NCI-H2081 treated with DMSO at 0.1 percent for 48 hours (cell line): ENCODE measurements at places on chromosomes 5 and 9.

DNA sequence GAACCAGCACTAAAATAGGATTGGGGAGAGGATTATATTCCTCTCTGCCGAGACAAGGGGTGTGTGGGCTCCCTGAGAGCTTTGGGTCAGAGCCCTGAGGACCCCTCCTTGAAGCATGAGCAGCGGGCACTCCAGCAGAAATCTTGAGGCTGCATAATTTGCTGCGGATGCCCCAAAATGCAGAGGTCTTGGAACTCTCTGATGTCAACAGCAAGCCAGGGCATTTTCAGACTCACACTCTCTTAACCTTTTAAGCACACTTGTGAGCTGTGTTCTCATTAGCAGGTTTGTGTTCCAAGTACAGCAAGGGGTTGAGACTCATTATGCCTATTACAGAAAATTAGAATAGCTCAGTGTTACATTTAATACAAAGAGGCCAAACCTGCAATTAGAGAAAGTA lies 513.0 kb upstream of the ADAMTS16 start:
- DNase-seq = no peak

DNA sequence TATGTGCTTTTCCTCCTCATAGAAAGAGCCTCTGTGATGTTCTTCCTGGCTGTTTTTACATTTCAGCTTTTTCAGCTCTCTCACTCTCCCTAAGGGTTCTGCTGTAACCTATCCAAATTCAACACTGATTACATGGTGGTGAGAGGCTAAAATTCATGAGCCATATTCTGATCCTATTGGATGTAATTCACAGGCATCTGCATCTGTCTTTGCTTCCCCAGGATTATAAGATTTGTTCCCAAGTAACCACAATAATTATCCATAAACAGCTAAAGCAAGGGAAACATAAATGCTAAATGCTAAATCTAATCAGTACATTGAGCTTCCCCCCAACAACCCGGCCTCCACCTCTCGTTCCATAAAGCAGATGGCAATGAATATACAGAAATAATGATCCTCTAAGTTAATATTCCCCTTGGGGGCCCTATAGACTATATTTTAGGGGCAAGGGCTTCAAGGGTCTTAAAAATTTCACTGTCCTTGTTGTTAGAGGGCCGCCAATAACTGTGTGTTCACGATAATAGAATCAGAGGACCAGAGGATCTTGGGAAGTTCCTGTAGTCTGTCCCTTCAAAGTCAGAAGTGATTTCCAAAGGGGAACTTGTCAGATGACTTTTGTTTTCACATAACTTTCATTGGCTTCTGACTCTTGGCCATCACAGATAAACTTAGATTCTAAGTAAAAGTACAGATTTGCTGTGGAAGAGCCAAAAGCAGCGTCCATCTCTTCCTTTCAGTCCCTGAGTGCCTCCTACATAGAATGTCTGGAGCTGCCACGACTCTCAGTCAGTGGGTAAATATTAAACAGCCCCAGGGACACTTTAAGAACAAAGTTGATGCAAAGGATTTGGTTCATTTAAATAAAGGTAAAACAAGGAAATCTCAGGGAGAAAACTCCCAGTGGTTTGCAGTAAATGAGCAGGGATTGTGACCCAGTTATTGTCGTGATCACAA lies 125.6 kb downstream of the ALDH1A1 start:
- DNase-seq = no peak

- no peak for DNase-seq
These were observed at the start of gene ZBTB34 for GRCh38 chr9:126860077-126860756. Gene ZBTB34 (plus strand): TSS chr9:126860639. CDS start chr9:126879400, 18,761 bp downstream.

DNA sequence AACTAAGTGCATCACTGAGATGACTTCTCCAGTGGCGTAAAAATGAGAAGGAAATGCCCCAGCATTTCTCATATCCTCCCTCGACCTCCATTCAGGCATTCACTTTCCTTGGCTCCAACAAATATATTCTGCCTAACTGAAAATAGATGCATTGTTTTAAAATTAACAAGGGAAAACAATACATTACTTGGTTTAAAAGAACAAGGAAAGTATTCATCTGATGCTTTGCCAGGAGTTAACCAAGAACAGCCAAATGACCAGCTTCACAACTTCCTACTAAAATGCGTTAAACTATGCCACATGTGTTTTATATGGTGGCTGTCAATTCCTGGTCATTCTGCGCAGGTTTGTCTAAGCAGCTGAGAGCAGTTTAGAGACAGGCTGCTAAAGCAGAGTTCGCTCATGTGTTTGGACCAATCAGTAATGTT lies 121.4 kb downstream of the GNAQ start:
- no peak for DNase-seq

- no peak for DNase-seq
These were observed 96.8 kb upstream of the NREP start for GRCh38 chr5:111853748-111854147.

DNA sequence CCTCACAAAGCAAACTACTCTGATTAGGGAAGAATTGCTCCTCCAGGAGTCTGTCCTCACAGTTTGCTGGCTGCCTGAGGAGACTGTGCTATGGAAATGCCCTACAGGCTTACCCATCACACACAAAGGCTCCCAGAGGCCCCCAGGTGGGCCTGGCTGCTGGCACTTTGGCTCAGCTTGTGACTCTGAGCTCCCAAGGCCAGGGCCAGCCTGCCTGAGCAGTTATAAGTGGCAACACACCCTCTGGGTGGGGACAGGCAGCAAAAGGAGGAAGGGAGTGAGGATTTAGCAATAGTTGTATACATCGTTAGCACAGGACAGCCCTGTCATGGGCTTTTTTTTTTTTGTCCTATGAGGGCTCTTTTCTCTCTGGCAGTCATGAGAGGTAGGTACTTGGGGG lies 103.5 kb downstream of the DAPK1 start:
- DNase-seq = no peak

GRCh38 chr9:69444021-69444420 lies 119.0 kb downstream of the ENTREP1 start:
- no peak for DNase-seq

DNA sequence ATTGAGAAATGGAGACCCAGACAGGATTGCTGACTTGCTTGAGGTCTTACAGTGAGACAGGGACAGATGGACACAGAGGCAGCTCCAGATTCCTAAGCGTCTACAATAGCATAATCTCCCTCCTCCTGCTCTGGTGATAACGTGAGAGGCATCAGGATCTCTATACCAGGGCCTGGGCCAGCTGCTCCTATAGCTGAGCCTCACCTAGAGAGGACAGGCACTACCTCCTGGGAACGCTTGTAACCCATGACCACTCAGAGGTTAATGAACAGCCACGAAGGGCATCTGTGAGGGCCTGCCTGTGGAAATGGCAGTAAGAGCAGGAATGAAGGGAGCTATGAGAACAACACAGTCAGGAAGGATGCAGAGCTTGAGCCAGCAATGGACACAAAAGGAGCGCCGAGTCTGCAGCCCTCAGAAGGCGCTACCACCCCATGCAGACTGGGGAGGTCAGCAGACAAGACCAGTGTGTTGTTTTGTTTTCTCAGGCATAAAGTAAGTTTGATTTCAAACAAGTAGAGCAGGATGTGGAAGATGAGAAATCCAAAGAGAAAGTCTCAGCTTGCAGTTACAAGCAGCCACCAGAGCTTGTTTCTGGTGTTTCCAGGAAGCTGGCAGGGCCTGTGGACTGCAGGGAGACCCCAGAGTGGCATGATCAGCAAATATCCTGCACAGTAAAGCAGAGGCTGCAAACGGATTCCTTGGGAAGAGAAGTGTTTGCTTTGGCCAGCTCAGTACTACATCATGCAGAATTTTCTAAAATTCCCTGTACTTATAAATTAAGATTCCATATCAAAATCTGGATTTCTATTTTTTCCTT lies 17.4 kb downstream of the ANKS6 start:
- no peak for DNase-seq

DNA sequence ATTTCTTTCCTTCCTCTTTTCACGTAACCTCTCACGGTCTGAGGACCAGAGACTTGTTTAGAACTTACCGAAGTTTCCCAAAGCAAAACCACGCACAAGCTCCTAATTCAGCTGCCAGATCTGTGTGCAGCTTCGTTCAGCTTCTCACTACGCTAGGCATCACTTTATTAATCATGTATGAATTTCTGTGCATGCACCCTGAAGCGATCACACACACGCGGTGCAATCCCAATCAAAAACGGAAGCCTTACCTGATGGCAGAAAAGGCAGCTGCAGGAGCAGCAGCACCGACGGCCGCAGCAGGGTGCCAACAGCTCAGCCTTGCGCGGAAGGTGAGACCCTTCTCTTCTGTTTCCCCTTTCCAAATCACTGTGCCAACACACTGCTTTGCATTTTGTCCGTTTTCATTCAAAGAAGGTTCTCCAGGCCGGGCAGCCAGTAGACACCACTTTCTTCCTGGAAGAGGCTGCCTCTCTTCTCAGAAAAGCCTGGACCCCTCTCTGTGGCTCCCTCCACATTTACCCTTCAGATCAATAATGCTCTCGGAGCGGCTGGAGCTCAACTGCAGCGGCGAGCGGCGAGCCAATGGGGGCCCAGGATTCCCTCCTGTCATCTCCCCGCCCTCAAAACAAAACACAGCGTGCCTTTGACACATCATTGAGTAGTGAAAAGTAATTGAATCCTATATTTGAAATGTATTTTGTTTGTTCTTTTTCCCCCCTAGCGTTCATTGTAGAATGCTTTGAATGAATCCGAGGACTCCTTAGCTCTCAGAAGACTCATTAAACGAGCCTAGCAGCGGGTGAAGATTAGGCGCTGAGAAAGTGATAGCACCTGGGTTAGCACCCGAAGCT lies at the start of gene CDH12:
CDH12 (minus strand) TSS at position 538 of the 854 bp plus-strand sequence.
- DNase-seq = no peak

DNA sequence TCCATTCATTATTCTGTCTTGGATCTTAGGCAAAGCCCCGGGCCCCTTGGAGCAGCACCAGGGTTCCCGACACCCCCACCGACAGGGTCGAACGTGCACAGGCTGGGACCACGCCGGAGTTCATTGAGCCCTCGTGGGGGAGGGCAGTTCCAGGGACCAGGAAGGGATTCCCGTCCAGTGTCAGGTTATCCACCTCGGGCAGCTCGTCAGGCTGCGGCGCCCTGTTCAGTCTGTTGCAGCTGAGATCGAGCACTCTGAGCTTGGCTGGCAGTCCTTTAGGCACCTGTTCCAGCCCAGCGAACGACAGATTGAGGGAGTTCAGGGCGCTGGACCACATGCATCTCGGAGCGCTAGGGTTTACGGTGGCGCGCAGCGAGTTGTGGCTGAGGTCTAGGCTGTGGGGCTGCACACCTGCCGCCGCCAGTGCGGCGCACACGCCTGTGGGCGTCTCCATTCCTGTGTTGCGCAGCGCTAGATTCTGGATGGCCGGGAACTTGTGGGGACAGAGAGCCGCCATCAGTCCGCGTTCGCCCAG lies 1.1 kb downstream of the CD14 start:
- DNase-seq = no peak

DNA sequence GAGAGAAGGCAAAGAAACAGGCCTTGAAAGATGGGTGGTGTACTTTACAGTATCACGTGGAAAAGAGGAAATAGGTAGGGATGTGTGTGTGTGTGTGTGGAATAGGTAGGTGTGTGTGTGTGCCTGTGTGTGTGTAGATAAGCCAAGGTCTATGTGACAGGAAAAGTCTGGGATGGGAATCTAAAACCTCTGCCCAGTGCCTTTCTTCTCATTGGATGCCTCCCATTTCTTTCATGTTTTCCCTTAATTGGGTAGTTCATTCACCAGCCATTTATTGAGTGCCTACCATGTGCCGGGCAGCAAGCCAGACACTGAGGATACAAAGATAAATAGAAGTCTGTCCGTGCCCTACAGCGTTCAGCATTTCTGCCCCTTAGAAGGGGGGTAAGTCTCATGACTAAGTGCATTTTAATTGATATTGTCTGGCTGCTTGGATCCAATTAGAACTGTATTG lies 1.0 kb downstream of the URM1 start:
- no peak for DNase-seq

GRCh38 chr9:16921855-16922254 lies 51.4 kb upstream of the BNC2 start:
- no peak for DNase-seq

GRCh38 chr5:65928860-65929259 lies 2.5 kb downstream of the ERBIN start:
- no peak for DNase-seq

GRCh38 chr9:89350988-89351557 lies 32.8 kb downstream of the SECISBP2 start:
- DNase-seq = no peak

- no peak for DNase-seq
These were observed 20.1 kb upstream of the NSMF start for GRCh38 chr9:137478962-137479861.

GRCh38 chr5:111722140-111722539 lies 34.9 kb downstream of the NREP start:
- DNase-seq = no peak

DNA sequence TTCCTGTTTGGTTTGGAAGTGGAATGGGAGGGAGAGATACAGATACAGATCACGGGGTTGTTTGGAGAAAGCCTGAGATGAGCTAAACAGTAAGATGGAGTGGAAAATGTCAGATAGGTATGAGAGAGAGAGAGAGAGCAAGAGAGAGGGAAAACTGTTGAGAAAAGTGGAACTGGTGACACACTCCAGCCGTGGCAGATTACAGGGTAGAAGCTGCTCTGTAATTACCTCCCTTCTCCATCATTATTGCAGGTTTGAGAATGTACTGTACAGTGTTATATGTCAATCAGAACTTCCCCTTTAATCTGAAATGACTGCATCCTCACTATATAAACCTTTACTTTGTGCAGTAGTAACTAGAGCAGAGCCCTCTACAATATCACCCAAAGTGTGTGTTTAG lies 74.5 kb upstream of the WWC1 start:
- no peak for DNase-seq

- DNase-seq = no peak
These were observed 68.9 kb downstream of the BOD1 start for GRCh38 chr5:173547579-173547978.

GRCh38 chr9:86997156-86997555 lies 49.9 kb upstream of the GAS1 start:
- DNase-seq = no peak

- no peak for DNase-seq
These were observed 76.8 kb downstream of the LMX1B start for GRCh38 chr9:126690431-126691051.

DNA sequence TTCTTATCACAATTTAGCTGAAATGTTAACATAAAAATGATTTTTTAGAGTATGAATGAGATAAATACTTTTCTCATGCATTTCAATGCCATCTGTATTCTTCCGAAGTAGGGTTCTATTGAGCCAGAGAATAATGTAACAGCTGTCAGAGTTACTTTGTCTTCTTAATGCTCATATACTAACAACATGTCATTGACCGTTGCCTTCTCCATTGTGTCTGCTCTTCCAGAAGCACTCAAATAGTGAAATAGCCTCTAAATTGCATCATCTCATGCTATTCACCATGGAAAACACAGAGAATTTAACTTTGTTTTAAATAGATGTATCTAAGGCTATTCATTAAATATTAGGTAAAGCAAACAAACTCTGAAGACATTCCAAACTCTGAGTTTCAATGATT lies 1875.9 kb upstream of the CDH9 start:
- DNase-seq = peak; percentile 92

GRCh38 chr5:141919218-141920119 lies 4.2 kb upstream of the DELE1 start:
- no peak for DNase-seq
